ENCODE measurements at places on chromosomes 3 and 15. TPM values are rescaled to one million over a fixed set of nuclear protein-coding genes. Genes with fewer than 3 reads are reported as not detected.

The PODXL2 gene
- total RNA-seq: 10.4 TPM

The UROC1 gene
- not detected for total RNA-seq

GRCh38 chr3:44761101-44761423 is 357 bp downstream of the KIAA1143 start:
- no peak for DNase-seq

- no peak for DNase-seq
These were observed 8.9 kb downstream of the CISH start for GRCh38 chr3:50602595-50603191.

The CIB1 gene
- total RNA-seq: 45.6 TPM

DNA sequence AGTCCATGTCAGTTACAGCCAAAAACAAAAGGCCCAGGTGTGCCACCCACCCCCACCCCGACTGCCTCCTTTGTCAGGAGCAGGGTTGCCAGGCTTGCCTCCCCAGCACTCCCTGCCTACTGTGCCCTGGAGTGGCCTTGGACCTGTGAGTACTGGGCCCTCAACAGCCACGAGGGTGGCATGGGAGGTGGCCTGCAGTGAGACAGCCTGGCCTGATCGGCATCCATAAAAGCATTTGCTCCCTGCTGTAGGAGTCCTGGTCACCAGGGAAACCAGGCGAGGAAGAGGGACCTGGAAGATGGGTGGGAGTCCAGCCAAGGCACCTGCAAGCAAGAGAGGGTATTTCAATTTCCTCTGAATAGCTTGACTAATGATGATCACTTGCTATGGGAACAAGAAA is 56.4 kb upstream of the KCNMB2 start:
- no peak for DNase-seq

The HEG1 gene
- total RNA-seq: 10.3 TPM

- peak; percentile 27 for DNase-seq
These were observed 936.1 kb downstream of the TUSC7 start for GRCh38 chr3:117645561-117646242.

The PP2D1 gene
- not detected for total RNA-seq

DNA sequence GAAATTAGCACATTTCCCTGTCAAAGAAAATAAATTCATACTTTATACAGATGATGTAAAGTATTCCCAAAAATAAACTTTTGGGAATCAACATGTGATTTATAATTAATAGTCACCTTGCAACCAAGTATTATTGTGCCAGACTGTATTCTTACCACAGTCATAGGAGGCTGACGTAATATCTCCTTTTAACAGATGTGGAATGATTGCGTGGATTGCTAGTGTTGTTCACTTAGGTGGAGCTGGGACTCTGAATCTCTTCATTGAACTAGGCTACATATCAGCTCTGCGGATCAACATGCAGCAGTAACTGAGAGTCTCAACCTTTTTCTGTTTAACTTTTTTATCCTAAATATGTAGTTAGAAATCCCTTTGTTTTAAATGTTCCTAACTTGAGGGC is 37.2 kb downstream of the PXK start:
- peak; percentile 9 for DNase-seq

DNA sequence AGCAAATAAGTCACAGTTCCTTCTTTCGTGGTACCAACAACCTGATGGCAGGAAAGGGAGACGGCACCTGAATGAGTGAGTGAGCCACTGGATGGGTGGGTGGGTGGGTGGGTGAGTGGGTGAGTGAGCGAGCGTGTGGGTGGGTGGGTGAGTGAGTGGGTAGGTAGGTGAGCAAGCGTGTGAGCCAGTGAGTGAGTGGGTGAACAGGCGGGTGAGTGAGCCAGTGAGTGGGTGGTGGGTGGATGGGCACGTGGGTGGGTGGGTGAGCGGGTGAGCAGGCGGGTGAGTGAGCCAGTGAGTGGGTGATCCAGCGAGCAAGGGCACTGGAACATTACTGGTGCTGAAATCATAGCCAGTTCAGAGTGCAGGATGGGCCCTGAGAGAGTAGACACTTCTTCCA is 152.8 kb downstream of the MEGF11 start:
- no peak for DNase-seq

GRCh38 chr3:195397524-195397923 is 45.3 kb downstream of the ACAP2 start:
- no peak for DNase-seq

The BLM gene
- 2.8 TPM for total RNA-seq

DNA sequence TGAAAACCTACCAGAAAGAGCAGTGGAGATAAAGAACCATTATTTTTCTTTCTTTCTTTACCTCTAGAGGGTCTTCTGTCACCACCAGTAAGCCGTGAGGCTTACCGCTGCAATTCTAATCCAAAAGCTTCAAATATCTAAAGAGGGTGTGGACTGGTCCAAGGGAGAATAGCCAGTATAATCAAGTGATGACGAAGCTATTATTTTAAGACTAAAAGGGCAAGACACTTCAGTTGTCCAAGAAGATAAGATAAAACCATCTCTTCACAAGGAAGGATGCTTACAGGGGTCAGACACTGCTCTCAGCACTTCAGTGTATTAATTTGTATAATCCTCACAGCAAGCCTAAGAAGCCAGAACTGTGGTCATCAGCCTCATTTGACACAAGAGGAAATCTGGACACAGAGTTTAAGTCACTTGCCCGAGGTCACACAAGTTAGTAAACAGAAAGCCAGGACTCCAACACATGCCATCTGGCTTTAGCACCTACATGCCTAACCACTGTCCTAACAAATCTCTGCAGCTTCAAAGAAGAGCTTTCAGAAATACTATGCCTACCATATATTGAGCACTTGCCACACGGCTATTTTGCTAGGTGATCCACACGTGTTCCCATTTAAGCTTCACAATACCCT is 14.6 kb downstream of the HDC start:
- no peak for DNase-seq

- DNase-seq: no peak
These were observed 6.9 kb upstream of the NCBP2 start for GRCh38 chr3:196949285-196949619.

The SCAANT1 gene
- not detected for total RNA-seq

The SLC15A2 gene
- 0.79 TPM for total RNA-seq

GRCh38 chr3:70249509-70250160 is 62.8 kb downstream of the MDFIC2 start:
- DNase-seq: no peak

The CPLX3 gene
- not detected for total RNA-seq

DNA sequence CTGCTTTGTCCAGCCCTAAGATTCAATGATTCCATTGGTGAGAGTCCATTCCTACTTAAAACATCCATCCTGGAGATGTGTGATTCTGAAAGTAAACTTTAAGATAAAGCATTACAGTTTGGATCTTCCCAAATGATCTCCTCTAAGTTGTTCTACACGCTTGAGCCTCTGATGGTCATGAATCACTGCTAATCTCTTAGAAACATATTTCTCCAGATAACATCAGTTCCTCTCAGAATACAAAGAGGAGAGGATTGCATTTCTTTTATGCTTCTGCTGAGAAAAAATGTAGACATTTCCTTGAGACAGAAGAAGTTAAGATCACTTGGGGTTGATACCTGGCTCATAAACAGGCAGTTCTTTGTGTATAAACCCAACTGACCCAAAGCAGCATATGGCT is 281.2 kb upstream of the DPH6 start:
- no peak for DNase-seq

The ROPN1 gene
- total RNA-seq: not detected

- no peak for DNase-seq
These were observed 1.3 kb upstream of the MASP1 start for GRCh38 chr3:187292631-187293515.

The CHDH gene
- total RNA-seq: 0.49 TPM

GRCh38 chr15:61459785-61460707 is 230.9 kb upstream of the RORA start:
- DNase-seq: peak; percentile 91

The LRRC2 gene
- total RNA-seq: not detected

DNA sequence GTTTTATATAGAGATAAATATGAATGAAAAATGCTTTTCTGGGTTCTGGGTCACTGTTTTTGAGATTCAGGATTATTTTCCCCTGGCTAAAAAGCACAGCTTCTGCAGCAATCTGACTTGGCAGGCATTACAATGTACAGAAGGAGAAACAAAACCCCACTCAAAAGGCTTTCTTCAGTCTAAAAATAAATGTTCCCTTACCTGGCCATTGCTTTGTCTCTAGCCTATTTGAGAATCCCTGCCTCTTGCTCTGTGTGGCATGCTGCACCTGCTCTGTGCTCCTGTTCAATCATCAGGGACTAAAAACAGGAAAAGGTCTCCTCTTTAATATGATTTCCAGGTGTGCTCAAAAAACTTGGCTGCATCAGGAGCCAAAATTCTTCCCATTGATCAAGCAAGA is 187.4 kb upstream of the STAC start:
- DNase-seq: no peak

The HDAC11 gene
- total RNA-seq: 8.7 TPM

DNA sequence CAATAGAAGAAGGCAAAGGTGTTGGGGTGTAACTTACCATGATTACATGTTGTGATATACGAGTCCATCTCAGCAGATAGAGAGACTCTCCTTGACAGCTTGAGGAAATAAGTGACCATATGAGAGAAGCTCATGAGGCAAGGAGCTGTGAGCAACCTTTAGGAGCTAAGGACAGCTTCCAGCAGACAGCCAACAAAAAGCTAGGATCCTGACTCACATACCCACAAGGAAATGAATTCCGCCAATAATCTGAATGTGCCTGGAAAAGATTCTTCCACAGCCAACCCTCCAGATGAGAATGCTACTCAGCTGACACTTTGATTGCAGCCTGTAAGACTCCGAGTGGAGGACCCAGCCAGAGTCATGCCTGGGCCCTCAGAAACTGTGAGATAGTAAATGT is 339.6 kb upstream of the TPRG1 start:
- DNase-seq: no peak

DNA sequence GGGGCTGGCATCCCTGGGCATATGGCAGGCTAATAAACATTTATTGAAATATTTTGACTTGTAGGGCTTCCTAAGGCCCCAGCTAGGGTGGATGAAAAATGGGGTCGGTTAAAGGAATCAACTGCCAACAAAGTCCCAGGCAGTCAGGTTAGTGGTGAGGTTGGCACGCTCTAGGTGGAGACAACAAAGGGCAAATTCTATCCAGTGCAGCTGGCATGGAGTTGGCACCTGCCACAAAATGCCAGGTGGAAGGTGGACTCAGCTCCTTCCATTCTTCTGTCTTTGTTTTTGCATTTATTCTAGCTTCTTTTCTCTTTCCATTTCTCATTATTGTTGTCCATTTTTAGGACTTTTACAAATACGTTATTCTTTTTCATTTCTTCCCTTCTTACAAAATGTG is 31.0 kb downstream of the LCMT2 start:
- no peak for DNase-seq

- DNase-seq: peak; percentile 93
These were observed 183.9 kb downstream of the TPRG1 start for GRCh38 chr3:189355481-189356201.

DNA sequence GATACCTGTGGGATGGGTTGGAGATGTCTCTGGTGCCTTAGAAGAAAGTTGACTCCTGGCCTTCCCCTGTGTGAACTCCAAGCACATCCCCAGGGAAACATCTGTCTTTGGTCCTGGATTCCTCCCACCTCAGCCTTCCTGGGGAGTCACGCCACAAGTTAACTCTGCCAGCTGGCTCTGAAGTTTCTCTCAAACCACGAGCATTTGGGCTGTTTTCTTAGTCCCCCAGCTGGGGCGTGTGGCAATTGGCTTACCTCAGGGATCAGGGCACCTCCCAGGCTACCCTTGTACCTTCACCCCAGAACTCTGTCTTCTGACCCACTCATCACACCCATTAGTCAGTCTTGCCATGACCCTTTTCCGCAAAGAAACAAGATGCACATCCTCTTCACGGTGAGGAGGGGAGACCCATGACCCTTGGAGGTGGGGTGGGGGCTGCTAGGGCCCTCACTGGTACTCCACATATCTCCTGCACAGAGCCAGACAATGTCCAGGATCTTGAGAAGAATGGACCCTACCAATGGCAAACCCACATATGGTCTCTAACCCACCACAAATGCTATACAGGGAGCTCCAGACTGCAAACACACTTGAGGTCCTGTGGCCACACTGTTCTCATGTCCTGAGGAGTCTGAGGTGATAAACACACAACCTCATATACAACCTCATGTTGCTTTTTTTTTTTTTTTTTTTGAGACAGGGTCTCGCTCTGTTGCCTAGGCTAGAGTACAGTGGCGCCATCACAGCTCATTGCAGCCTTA is 3.9 kb downstream of the NEIL1 start:
- no peak for DNase-seq

All from MCF 10A (cell line).